ENCODE measurements at places on chromosomes 6 and 20.

DNA sequence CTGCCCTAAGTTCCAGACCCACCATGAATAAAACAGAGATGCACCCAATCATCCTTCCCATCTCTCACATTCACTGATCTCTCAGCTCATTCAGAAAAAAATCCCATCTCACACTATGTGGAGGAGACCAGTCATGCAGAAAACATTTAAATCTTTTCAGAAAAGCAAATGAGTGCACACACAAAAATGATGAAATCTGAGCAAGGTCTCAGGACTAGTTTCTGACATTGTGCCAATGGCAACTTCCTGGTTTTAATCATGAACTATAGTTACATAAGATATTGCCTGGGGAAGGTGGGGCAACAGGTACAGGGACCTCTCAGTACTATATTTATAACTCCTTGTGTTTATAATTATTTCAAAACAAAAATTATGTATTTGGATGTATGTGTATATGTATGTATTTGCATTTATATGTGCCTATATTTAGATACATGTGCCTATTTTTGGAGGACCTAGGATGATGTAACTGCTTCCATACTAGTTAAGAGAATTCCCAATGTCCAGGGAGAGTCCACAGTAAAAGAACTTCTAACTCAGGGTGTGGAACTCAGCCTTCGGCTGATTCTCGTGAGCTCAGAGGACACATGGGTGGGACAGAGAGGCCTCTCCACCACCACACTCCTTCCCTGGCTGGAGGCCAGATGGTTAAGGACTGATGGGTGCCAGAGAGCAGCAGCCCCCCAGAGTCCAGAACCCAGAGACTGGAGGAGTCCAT is 71.7 kb upstream of the MAP3K4 start:
- no peak for DNase-seq

- DNase-seq = no peak
Measured at GRCh38 chr6:43393602-43394001, 24.2 kb upstream of the ZNF318 start.

DNA sequence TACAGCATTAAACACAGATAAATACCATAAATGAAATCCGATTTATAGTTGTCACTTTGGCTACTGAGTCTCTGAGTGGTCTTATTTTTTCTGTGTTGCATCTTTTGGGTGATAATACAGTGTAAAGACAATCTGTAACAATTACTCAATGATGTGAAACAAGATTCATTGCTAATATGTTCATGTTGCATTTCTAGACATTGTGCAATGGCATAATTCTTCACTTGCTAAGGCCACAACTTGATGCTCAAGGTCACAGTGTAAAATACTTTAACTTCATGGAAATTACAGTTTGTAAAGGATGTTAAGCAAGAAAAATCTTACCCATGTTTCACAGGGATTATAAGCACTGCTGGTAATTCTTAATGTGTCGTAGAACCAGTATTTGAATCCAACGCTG is 74.9 kb upstream of the SMLR1 start:
- no peak for DNase-seq

DNA sequence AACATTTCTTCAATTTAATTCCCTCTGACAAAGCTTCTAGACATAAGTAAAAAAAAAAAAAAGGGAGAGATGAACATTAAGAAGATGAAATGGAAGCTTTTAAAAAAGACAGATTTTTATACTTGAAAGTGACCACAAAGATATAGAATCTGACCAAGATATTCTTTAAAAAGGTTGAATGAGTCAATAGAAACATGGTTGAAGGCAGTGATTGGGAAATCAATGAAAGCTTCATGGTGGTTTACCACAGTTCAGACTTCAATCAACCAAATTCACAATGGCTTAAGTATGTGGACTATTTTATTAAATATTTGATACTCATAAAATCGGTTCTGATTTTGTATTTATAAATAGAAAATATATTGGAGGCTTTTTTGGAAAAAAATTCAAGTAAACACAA is 248.4 kb upstream of the HSF2 start:
- no peak for DNase-seq

GRCh38 chr20:9994676-9995075 is 40.1 kb upstream of the ANKEF1 start:
- DNase-seq = no peak

DNA sequence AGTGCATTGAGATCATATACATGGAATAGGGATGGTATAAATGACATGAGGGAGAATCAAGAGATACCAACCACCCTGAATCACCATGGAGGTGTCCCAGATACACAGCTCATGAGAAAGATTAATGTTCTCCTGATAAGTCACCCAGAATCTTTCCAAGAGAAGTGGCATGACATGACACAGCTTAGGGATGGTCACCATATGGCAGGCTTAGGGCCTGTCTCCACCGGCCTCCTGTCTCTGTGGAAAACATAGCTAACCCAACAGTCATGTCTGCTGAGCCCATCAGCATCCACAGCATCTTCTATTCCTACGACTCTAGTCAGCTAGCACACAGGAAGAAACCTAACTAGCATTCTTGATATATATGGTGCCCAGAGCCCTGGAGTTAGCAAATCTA is 133.3 kb downstream of the IPCEF1 start:
- no peak for DNase-seq

DNA sequence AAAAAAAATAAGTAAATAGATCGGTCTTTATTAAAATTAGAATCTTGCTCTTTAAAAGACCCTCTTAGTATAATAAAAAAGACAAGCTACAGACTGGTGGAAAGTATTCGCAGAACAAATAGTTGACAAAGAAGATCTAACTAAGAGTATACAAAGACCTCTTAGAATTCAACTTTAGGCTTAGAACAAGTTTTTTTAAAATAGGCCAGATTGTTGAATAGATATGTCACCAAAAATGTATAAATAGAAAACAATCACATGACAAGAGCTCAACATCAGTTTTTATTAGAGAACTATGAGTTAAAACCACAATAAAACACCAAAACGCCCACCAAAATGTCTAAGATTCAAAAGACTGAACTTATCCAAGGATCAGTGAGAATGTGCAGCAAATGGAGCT is 632.7 kb upstream of the PTCHD4 start:
- no peak for DNase-seq

DNA sequence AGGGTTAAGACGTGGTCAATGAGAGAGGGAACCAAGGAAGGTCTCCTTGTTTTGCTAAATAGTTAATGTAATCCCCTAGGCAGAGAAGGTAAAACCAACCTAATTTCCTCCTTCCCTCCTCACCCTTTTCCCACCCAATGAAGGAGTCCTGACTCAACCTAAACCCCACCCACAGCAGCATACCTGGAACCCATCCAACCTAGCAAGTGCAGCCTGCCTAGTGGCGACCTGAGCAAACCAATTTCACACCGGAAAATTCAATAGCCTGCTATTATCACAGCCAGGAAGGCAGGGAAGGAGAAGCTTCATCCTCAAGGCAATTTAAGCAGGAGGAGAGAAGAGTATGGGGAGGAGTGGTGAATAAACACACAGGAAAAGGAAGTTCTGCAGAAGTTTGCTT is 46.9 kb downstream of the OSTM1 start:
- no peak for DNase-seq

DNA sequence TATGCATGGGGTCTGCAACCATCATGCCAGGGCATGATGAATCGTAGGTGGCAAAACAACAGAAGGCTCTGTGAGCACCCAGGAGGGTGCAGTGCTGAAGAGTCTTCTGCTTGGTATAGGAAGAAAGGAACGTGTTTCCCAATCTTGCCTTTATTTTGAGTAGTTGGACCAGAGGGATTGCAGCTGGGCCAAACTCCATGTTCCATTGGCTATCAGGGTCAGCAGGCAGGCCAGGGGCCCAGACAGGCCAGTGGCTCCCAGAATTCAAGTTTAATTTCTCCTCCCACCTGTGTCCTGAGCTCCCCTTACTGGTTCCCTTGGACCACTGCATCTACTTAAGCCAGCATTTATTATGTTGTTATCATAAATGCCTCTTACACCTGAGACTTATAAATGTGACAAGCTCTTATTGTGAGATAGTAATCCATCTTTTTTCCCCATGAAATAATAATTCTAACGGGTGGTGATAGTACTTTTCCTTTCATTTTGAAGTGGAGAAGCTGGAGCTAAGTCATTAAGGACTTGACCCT is 918 bp upstream of the TRIM38 start:
- no peak for DNase-seq

GRCh38 chr6:40473026-40473425 is 114.1 kb downstream of the LRFN2 start:
- DNase-seq = no peak

- no peak for DNase-seq
Measured at GRCh38 chr6:155085582-155086257, 90.6 kb downstream of the TIAM2 start.

DNA sequence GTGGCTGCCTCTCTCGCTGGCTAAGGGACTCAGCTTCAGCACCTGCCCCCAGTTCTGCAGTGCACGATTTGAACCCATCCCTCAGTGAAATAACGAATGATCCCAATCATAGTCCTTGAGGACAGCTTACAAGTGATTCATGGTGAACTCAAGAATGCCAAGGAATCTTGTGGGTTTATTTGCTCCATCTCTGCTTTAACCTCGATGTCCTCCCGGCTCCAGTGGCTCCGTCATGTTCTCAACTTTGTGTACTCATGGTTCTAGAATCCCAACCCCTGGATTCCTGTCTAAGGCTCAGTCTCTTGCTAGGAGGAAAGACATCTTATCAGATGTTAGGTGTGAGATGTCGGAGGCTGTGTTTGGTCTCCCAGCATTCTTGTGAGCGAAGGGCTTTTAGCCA is 29.0 kb upstream of the GTSF1L start:
- no peak for DNase-seq

- no peak for DNase-seq
Measured at GRCh38 chr6:134372603-134373281, 54.8 kb upstream of the SGK1 start.

DNA sequence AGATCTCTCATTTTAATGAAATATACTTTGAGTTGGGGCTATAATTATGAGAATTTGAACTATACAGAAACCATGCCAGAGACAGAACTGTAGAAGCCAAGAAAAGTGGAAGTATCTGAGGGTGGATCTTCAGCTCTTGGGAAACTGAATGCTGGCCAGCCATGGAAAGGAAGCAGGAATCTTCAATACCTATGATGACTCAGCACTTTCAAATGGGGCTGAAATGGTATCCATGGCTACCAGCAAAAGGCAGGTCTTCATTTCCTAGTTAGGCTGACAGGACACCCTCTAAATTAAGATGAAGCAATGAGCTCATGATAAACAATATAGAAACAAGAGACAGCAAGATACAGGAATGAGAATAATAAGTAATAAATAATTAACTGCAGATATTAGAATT is 171.3 kb downstream of the COL21A1 start:
- no peak for DNase-seq

DNA sequence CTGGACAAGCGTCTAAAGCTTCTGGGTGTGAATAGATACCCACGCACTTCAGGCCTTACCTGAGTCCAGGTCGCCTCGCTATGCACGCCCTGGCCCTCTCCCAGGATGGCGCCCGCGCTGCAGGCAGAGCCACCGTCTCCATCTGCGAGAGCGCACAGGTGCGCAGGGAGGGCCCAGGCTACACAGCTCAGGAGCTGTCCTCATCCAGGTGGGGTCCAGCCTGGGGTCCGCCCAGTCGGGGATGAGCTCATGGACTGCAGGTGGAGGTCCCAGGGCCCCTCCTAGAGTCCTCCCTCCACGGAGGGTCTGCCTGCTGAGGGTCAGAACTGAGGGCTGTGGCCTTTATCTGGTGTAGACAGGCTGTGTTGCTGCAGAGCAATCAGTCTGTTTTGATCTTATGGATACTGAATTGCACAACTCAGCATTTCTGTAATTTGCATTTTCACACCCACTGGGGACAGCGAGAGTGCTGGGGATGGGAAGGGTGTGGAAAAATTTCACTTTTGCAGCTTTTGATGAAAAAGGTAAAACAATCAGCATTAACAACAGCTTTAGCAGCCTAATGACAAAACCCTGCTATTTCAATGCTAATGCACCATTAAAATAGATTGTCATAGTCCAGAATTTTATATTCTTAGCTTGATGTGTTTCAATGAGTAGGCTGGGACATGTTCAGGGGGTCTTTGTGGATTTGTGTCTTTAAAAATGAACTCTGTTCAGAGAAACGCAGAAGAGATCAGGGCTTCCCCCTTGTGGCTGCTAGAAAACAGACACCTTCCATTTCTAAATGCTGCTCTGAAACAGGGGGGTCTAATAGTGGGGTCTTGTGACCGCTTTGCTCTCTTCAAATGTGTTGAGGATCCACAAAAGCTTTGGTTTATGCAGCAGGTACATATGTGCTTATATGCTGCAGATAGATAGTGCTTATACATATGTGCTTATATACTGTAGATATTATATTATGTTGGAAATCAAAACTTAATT is 77.8 kb upstream of the PHACTR3 start:
- DNase-seq = no peak

DNA sequence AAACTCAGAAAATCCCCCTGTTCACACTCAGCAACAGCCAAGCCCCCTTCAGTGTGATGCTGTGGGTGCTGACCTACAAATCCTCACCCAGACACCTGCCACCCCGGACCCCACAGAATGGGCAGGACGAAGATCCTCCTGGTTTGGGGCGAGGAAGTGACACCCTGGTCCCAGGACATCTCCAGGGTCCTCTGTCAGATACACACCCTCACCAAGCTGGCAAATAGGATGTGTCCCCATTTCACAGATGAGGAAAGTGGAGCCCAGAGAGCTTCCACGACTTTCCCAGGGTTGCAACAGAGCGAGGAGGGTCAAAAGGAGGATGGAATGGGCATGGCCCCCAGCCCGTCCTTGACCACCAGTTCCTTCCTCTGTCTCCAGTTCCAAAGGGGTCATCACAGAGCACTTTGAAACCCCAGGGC is 92.0 kb upstream of the AFDN start:
- DNase-seq = no peak

DNA sequence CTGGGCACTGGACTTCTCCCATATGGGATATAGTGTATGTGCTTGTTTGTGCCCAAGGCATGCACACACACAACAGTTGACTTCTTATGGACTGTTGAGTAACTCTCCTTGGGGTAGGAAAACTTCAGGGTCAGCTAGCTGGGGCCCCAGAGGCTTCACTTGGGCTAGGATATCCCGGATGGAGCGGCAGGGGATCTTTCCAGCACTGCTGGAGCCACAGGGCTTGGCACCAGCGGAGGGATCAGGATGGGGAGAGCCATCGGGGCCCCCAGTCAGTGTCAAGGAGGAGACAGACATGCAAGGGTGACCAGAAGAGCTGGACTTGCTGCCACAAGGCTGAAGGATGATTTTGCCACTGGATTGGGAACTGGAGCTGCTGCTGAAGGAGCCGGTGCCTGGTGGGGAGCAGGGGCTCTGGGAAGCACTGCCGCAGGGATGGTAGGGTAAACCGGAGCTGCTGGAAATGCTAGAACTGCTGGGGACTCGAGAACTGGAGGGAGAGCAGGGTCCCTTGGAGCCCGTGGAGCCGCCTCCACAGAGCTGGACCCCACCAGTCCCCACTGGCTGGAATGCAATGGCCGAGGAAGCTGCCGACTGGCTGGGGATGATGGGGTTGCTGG is 1.5 kb downstream of the PSORS1C1 start:
- no peak for DNase-seq

GRCh38 chr6:127483399-127484055 is 24.3 kb upstream of the KIAA0408 start:
- DNase-seq = no peak

DNA sequence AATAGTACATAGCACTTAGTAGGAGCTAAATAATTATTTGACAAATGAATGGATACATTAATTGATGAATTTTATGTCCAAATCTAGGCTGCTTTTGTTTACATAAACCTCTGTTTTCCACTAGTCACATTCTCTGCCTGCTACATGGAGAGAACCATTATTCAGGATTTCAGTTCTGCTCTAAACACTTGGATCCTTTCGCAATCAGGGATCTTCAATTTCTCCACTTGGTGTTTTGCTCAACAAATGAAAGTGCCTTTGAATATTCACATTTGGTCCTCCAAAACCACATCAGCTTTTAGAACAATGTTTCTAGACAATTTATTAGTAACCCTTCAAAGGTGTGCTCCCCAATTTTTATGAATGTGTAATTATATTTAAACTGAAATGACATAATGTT is 30.6 kb upstream of the HLA-DQB1 start:
- DNase-seq = no peak

Data from activated CD4-positive, alpha-beta T cell treated with anti-CD3 and anti-CD28 coated beads, Interleukin-2, amount 50 U/mL, for 48 hours (primary cell).